PC-9 (cell line): ENCODE measurements at places on chromosomes 2 and 18. TPM values are rescaled to one million over a fixed set of nuclear protein-coding genes. Genes with fewer than 3 reads are reported as not detected.

DNA sequence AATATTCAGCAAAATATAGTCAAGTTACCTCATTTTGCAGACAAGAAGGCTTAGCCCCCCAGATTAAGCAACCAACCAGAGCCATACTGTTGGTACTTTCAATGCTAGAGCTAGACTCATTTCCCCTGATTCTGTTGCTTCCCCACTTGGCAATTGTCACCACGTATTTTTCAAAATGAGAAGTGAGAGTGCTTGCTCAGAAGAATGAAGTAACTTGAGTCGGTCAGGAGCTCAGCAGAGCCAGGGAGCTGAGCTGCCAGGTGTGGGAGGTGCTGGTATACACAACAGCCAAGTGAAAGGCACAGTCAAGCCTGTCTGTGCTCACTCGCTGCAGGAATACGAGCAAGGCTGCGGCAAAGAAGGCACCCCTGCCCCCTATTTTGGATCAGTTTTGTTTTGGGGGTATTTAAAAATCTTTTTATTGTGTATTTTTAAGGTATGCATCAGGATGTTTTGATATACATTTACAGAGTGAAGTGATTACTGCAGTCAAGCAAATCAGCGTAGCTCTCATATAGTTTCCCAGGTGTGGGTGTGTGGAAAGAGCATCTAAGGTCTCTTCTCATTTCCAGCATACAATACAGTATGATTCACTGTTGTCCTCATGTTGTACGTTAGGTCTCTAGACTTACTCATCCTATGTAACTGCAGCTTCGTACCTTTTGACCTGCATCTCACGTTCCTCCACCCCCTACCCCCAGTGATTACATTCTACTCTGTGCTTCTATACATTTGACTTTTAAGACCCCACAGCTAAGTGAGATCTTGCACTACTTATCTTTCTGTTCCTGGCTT lies 62.4 kb downstream of the MRPS9 start:
- no peak overlapping the region for H3K4me3 ChIP-seq
- no peak for DNase-seq
- no peak overlapping the region for H3K27ac ChIP-seq
- no peaks in the 10 kb centered on the region; the same call in 1 of the 2 replicates for H3K36me3 ChIP-seq

DNA sequence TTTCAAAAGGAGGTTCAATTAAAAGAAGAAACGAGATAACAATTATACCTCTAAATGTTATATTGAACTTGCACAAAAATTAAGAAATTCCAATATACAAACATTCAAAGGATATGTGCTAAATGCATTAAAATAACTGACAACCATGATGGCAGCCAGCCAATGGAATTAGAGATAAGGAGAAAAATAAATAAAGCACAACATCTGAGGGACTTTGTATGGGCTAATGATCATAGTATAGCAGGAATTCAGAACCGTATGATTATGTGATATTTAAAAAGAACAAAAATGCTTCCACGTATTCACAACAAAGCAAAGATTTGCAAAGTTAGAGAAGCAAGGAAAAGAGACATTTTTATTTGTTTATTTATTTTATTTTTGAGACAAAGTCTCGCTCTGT lies 1103.0 kb downstream of the CBLN2 start:
- no peaks in the 10 kb centered on the region for H3K36me3 ChIP-seq
- H3K27ac ChIP-seq: no peak overlapping the region
- H3K4me3 ChIP-seq: no peak overlapping the region
- DNase-seq: no peak
- H3K27me3 ChIP-seq: no peaks in the 10 kb centered on the region
- H3K4me1 ChIP-seq: no peaks in the 10 kb centered on the region

DNA sequence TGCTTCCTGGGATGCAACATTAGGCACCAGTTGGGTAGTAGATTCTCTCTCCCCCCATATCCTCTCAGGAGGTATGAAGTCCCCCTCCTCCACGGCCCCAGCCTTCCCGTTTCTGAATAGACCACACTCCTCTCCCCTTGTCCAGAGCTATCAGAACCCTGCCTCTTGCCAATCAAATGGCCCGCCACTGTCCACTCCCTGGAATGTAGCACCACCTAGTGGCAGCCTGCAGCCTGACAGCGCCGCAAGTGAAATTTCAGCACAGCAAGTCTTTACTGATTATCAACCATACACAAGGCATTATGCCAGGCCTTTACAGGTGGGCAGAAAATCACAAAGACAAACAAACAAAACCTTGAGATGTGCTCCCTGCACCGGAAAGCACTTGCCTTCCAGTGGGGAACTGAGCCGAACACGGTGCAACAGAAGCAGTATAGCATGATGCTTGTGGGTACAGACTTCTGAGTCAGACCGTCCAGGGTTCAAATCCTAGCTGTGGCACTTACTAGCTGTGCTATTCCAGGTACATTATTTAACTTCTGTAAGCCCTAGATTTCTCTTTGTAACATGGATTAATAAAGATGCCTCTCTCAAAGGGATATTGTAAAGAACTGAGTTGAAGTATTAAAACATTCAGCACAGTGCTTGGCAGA lies 174.0 kb downstream of the SMAD2 start:
- H3K36me3 ChIP-seq: no peaks in the 10 kb centered on the region
- no peaks in the 10 kb centered on the region for H3K4me1 ChIP-seq
- DNase-seq: no peak
- no peak overlapping the region for H3K27ac ChIP-seq
- H3K27me3 ChIP-seq: peaks cover 13% of the 10 kb centered on the region

- no peak for DNase-seq
- H3K4me3 ChIP-seq: no peak overlapping the region
- no peaks in the 10 kb centered on the region for H3K27me3 ChIP-seq
- no peaks in the 10 kb centered on the region for H3K4me1 ChIP-seq
- no peaks in the 10 kb centered on the region for H3K36me3 ChIP-seq
Measured at GRCh38 chr2:165369131-165369897, 100.2 kb upstream of the CSRNP3 start.

Gene PID1
- not detected in 2 replicates for total RNA-seq

- H3K27ac ChIP-seq: no peak overlapping the region
- no peaks in the 10 kb centered on the region for H3K4me1 ChIP-seq
- DNase-seq: no peak
- no peaks in the 10 kb centered on the region for H3K27me3 ChIP-seq
- no peak overlapping the region for H3K4me3 ChIP-seq
Measured at GRCh38 chr2:157891643-157892041, 15.5 kb upstream of the ACVR1 start.

- no peaks in the 10 kb centered on the region for H3K4me1 ChIP-seq
- H3K27ac ChIP-seq: no peak overlapping the region
- no peak overlapping the region for H3K4me3 ChIP-seq
- H3K36me3 ChIP-seq: no peaks in the 10 kb centered on the region
Measured at GRCh38 chr2:8343031-8343430, 338.8 kb upstream of the ID2 start.

- peaks cover 65% of the 10 kb centered on the region for H3K27me3 ChIP-seq
- no peaks in the 10 kb centered on the region for H3K4me1 ChIP-seq
- no peak overlapping the region for H3K27ac ChIP-seq
- H3K4me3 ChIP-seq: no peak overlapping the region
- no peak for DNase-seq
Measured at GRCh38 chr2:130785466-130786055, 30.2 kb downstream of the AMER3 start.

DNA sequence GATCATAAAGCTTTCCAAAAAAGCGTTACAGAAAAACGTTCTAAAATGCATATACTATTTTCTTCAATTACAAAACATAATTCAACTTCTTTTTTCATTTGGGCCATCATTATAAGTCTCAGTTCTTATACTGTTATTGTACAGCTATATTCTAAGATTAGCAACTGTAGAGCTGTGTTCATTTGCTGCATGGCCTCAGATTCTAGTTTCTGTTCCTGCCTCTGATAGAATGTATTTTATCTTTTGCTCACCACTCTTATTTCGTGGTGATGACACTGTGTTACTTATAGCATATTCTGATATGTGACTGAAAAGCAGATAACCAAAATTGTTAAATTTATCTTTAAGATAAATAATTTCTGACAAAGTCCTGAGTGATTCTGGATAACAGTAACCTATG lies 67.2 kb downstream of the PTRHD1 start:
- H3K27ac ChIP-seq: no peak overlapping the region
- no peak for DNase-seq
- no peaks in the 10 kb centered on the region for H3K36me3 ChIP-seq
- H3K27me3 ChIP-seq: no peaks in the 10 kb centered on the region
- no peak overlapping the region for H3K4me3 ChIP-seq

DNA sequence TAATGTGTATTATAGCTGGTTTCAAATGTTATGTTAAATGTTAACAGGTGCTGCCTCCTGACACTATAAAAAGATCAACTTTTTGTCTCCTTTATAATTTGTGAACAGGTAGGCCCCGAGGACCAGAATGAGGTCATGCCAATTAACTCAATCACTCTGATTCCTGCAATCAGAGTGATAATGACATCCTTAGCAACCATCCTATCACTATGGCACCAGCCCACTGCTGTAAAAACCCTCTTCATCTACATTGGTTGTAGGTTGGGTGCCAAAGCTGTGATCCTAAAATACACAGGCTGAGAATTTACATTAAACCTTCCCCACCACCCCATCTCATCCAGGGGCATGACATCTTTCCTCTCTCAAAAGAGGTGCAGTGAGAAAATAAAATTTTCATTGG lies 103.5 kb downstream of the CPO start:
- H3K4me3 ChIP-seq: no peak overlapping the region
- H3K36me3 ChIP-seq: no peaks in the 10 kb centered on the region
- no peaks in the 10 kb centered on the region for H3K27me3 ChIP-seq

- peak; percentile 82 for DNase-seq
- peaks cover 57% of the 10 kb centered on the region for H3K4me1 ChIP-seq
- H3K27ac ChIP-seq: peak overlapping the region; percentile 73
- H3K27me3 ChIP-seq: no peaks in the 10 kb centered on the region
- H3K4me3 ChIP-seq: peak overlapping the region; percentile 18; the same call in 1 of the 2 replicates
- H3K36me3 ChIP-seq: no peaks in the 10 kb centered on the region
Measured at GRCh38 chr18:58785171-58785805, 79.4 kb upstream of the ZNF532 start.

GRCh38 chr18:13220361-13220991 lies 1.9 kb downstream of the LDLRAD4 start:
- H3K4me1 ChIP-seq: no peaks in the 10 kb centered on the region
- peaks cover 64% of the 10 kb centered on the region for H3K27me3 ChIP-seq
- no peak overlapping the region for H3K27ac ChIP-seq
- H3K4me3 ChIP-seq: no peak overlapping the region

DNA sequence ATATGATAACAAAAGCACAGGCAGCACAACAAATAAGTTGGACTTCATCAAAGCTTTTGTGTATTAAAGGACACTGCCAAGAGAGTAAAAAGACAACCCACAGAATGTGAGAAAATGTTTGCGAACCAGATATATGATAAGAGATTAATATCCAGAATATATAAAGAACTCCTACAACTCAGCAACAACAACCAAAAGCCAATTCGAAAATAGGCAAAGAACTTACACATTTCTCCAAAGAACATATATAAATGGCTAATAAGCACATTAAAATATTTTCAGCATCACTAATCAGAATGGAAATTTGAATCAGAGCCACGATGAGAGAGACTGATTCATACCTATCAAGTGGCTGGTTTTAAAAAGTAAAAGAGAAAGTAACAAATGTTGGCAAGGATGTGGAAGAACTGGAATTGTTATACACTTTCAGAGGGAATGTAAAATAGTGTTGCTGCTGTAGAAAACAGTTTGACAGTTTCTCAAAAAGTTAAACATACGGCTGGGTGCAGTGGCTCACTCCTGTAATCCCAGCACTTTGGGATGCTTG lies 25.2 kb downstream of the EPB41L5 start:
- H3K4me1 ChIP-seq: no peaks in the 10 kb centered on the region
- H3K27ac ChIP-seq: no peak overlapping the region
- H3K27me3 ChIP-seq: no peaks in the 10 kb centered on the region
- no peak overlapping the region for H3K4me3 ChIP-seq

GRCh38 chr18:22641958-22642357 lies 224.2 kb upstream of the CTAGE1 start:
- H3K27ac ChIP-seq: no peak overlapping the region
- no peak overlapping the region for H3K4me3 ChIP-seq

DNA sequence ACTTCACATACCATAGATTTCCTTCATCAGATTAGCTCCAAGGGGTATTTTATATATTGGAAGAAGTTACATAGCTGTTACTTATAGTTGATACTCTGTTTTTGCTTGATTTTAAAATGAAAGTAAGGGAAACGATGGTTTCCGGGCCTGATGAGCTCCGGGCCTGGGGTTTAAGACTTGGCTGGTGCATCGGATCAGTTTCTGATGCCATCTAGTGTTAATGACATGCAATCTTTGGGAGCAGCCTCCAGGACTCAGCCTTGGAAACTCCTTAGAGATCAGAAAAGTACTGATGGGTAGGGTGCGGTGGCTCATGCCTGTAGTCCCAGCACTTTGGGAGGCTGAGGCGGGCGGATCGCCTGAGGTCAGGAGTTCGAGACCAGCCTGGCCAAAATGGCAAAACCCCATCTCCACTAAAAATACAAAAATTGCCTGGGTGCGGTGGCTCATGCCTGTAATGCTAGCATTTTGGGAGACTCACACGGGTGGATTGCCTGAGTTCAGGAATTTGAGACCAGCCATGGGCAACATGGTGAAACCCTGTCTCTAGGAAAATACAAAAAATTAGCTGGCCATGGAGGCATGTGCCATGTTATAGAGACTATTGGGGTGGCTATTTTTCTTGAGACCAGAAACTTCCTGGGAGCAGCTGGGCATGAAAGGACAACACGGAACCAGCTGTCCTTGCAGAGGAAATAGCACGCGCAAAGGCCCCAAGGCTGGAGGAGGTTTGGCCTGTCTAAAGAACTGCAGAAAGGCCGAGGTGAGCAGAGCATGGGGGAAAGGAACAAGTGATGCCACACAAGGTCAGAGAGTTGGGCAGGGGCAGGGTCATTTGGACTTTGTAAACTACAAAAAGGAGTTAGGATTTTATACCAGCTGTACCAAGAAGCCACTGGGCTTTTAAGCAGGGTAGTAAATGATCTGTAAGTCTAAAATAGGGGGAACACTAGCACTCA lies 46.9 kb upstream of the CNOT11 start:
- H3K27ac ChIP-seq: peak overlapping the region; percentile 28; the same call in 1 of the 2 replicates
- no peaks in the 10 kb centered on the region for H3K27me3 ChIP-seq
- DNase-seq: peak; percentile 75

DNA sequence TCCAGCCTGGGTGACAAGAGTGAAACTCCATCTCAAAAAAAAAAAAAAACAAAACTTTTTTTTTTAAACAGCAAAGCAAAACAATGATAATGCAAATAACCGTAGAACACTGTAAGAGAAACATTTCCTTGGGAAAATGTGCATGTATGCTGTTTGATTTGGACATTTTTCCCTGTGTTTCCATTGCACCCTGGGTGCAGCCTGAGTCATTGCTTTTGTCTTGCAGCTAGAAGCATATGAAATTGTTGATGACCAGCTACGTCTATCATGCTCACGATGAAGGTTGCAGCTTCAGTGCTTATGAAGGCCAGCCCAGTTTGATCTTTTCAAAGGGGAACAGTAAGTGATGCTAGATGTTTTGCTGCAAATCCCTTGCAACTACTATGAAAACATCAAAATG lies 41.5 kb downstream of the MOGAT1 start:
- no peak overlapping the region for H3K27ac ChIP-seq
- no peaks in the 10 kb centered on the region for H3K36me3 ChIP-seq
- no peaks in the 10 kb centered on the region for H3K27me3 ChIP-seq
- no peak overlapping the region for H3K4me3 ChIP-seq
- no peak for DNase-seq

- no peaks in the 10 kb centered on the region for H3K27me3 ChIP-seq
- no peak overlapping the region for H3K27ac ChIP-seq
- no peaks in the 10 kb centered on the region for H3K4me1 ChIP-seq
- DNase-seq: no peak
- no peak overlapping the region for H3K4me3 ChIP-seq
Measured at GRCh38 chr2:155035308-155035707, 336.8 kb downstream of the KCNJ3 start.
